NCI-H446 (cell line): ENCODE measurements at places on chromosomes 5 and 9.

DNA sequence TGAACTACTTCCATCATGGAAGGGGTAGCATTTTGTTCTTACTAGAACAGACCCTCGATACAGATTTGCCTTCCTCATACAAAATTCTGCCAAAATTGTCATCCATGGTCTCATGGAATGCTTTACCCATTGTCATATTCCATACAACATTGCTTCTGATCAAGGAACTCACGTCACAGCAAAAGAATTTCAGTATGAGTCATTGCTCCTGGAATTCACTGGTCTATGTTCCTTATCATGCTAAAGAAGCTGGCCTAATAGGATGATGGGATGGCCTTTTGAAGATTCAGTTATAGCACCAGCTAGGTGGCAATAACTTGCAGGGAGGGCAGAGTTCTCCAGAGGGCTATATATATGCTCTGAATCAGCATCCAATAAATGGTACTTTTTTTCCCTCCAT lies 18.2 kb upstream of the FNIP1 start:
- no peak for DNase-seq

- no peak for DNase-seq
Measured at GRCh38 chr5:174008922-174009321, 20.0 kb downstream of the C5orf47 start.

DNA sequence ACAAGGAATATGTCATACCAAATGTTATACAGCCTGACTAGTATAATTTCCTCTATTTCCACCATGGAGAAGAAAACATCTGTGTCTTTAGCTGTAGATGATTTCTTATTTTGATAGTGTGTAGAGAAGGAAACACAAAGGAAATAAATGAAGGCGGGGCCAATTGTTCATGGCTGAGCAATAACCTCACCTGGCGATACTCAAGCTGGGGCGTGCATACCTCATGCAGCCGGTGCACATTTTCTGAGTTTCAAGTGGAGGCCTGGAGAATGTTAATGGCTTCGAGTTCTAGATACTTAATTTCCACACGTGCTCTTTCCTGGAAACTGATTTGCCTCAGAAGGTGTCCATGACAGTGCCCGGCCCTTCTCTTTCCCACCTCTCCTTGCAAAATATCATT lies 127.4 kb upstream of the TAF11L2 start:
- DNase-seq, result no peak

GRCh38 chr9:35905912-35906679 lies at the start of gene HRCT1:
Gene HRCT1, plus strand, starts transcription at chr9:35906202. Its CDS starts 86 bp downstream, at chr9:35906288.
- peak; percentile 97 for DNase-seq

DNA sequence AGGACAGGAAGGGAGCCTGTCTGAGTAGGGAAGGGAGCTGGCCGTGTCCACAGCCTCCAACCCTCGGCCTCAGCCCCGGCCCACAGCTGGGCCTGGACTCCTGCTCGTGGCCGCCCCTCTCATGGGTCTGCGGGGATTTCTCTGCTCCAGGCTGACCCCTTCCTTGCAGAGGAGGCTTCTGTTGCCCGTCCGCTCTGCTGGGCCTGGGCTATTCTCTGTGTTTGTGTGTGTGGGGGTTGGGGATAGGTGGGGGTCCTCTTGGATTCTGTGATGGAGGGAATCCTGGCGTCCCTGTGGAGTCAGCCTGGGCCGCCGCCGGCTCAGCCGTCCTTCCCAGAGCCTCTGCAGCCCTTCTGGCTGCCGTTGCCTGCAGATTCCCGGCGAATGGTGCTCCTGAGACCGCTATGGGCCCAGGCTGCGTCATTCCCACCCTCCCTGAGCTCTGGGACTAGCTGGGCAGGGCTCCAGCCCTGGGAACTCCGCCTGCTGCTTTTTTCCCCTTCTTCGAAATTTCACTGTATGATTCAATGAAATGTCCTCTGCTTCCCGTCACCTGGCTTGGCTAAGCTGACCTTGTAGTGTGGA lies 64.2 kb downstream of the FGF18 start:
- no peak for DNase-seq

DNA sequence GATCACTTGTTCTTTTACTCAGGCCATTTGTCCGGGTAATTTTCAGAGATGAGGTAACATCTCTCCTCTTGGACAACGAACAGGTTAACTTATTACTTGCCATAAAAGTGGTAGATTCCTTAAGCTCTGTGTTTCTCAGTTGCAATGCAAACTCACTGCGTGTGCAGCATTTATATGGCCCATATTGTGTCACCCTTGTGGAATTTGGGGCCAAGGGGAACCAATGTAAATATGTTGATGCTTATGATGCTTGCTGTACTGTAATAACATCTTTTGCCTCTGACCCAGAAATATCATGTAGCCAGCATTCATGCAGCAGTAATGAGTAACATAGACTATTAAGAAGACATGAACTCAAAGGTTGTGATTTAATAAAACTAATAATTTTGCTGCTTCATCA lies 175.8 kb downstream of the ADAMTS6 start:
- no peak for DNase-seq

DNA sequence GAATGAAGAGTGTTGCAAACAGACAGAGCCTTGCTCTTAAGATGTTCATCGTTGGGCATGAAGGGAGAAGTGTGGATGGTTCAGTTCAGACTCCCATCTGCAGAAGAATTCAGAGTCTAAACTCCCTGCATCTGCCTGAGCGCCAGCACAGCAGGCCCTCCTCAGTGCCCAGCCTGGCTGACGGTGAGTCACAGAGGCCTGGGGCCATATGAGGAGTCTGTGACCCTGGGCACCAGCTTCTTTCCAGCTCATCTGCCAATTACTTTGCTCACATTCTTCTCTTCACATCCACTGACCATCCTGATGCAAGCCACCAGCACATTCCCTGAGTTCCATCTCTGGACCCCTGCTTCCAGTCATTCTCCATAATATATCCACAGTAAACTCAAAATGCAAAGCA lies 401.1 kb upstream of the TRPC7 start:
- no peak for DNase-seq

- DNase-seq, result no peak
Measured at GRCh38 chr9:76218886-76219445, 175.3 kb downstream of the RFK start.

GRCh38 chr9:68704498-68704813 lies 584 bp upstream of the PIP5K1B start:
- DNase-seq, result no peak

DNA sequence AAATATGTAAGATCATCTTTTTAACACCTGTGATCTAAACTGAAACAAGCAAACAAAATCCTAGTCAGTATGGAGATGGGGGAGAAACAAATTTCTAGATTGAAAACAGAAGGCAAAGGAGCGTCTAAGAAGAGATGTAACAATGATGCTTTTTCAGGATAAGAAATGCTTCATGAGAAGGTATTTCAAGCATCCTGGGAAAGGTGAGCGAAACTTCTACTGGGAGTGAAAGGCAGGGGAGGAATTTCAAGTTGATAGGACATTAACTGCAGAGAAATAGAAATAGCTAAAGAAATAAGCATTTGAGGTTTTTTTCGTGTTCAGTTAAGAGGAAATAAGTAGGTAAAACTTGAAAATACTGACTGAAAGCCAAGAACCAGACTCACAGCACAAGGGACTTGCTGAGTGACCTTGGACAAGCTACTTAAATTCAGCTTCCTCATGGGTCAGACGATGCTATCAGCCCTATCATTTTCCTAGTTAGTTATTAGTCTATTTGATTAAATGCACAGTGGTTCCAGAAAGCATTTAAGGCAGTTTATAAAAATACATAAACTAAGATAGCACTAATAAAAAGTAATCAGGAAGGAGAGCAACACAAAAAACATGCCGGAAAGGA lies 406.3 kb downstream of the PDE4D start:
- DNase-seq, result peak; percentile 37

DNA sequence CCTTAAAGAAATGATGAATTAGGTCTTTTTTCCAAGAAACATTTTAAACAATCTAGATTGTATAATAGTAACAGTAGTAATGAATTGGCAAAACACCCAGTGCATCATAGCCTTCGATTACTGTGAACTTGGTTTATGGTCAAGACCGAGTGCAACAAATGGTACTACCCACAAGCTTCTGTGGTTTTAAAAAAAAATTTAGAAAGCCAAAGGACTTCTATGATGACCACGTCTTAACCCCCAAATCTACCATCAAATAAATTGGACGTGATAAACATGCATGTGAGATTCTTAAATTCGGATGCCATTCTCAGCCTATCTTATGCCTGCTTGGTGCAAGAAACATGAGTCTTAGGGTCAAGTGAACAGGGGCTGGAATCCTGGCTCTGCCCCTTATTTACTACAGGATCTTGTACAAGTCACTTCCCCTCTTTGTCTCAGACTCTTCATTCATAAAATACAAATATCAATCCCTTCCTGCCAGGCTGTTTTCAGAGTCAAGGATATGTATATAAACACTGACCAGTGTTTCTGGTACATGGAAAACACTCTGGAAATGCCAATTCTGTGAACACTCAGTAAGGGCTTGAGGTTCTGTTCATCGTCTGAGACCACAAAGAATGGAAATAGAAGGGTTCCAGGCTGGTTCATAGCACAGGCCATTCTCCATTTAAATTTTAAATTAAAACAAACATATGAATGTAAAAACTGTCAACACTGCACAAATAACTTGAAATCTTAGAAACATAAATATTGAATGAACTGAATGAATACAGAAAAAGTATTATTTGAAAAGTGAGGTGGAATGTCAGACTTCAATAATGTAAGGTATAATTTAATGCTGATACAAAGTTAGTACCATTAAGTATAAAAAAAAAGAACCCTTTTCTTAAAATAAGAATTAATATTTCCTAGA lies 107.8 kb downstream of the NR6A1 start:
- DNase-seq, result no peak

DNA sequence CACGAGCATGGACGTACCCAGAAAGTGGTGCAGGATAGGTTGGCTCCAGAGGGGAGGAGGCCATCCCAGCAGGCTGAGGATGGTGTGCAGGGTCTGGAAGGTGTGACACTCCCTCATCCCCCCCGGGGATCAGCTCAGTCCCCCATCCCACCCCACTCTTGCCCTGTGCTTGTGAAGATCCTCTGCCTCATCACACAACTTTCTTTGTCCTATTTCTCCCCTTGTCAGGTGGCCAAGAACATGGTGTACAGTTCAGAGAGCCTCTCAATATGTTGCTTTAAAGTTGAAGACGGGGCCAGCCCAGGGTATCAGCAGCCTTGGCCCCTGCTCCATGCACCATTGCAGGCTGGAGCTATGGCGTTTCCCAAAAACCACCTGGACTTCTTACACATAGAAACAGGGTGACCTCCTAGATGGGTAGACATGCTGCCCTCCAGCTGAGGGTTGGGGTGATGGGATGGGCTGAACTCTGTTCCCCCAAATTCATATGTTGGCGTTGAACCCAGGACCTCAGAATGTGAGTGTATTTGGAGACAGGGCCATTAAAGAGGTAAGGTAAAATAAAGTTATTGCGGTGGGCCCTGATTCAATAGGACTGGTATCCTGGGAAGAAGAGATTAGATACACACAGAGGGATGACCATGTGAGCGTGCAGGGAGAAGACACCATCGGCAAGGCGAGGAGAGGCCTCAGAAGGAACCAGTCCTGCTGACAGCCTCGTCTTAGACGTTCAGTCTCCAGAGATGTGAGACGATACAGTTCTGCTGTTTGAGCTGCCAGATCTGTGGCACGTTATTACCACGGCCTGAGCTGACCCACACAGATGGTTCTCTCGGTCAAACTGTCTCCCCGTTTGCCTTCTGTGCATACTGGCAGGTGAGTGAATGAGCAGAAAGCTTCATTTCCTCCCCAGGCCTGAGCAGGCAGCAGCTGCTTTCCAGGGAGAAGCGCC lies 272.5 kb downstream of the GADD45G start:
- DNase-seq, result no peak

- no peak for DNase-seq
Measured at GRCh38 chr5:161778796-161779195, 69.1 kb upstream of the GABRA1 start.

- no peak for DNase-seq
Measured at GRCh38 chr9:121935739-121936138, 157.4 kb downstream of the TTLL11 start.

DNA sequence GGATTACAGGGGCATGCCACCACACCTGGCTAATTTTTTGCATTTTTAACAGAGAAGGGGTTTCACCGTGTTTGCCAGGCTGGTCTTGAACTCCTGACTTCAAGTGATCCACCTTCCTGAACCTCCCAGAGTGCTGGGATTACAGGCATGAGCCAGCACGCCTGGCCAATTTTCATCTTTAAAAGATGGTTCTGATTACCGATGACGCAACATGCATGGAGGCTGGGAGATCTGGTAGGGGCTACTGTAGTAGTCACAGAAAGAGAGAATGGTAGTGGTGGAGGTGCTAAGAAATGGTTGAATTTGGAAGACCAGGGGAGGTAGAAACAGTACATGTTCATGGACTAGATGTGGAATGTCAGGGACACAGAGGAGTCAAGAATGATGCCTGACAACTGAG lies 22.4 kb upstream of the RETREG1 start:
- no peak for DNase-seq

DNA sequence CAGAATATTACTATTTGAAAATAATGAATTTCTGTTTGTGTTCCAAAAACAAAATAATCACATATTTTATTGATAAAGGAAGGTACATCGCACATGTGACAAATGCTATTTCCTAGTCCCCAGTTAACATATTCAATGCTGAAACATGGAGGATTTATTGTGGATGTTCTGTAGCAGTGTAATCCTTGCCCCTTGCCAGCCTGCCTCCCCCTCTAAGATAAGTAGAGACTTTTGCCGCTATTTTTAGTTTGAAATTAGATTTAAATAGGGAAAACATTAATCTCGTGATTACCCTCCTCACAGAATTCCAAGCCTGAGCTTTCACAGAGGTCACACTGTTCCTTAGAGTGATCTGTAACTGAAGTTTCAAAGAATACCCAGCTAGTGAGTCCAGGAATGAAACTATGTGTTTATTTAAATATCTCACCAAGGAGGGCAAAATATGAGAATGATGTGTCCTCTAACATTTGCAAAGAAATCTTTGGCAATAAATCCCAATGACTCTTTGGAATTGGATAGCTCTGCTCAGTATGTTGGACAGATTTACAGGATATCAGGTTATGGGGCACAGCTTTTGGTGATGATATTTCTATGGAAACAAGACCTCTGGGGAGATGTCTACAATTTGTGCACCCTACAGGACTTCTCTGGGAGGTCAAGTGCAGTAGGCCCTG lies 17.3 kb downstream of the CTXN3 start:
- DNase-seq, result no peak

DNA sequence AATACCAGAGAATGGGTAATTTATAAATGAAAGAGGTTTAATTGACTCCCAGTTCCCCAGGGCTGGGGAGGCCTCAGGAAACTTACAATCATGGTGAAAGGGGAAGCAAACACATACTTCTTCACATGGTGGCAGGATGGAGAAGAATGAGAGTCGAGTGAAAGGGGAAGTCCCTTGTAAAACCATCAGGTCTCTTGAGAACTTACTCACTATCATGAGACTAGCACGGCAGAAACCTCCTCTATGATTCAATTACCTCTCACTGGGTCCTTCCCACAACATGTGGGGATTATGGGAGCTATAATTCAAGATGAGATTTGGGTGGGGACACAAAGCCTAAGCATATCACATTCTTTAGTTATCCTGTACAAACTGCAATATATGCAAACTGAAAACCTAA lies 609.4 kb downstream of the MTRR start:
- no peak for DNase-seq

DNA sequence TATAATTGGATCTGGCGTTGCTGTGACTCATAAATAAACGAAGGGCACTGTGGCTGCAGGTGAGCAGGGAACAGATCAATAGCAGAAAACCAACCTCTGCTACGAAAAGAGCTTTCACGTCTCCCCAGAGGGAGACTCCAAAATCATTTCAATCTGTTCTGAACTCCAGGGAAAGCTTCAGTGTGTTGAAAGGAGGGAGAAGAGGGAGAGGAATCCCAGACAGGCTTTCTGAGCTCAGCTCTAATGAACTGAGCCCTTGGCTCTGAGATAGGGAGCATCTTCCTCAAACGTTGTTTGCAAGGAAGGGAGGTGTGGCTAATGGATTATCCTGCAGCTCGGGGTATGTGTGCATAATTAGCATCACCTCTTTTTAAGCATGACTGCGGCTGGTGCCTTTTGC lies 288.0 kb upstream of the IRX4 start:
- DNase-seq, result no peak
